ENCODE measurements at places on chromosomes 11 and 22.
A peak's percentile ranks its signal among the peaks of the same experiment; 100 is the strongest.

GRCh38 chr22:21736084-21736642 lies 569 bp upstream of the YPEL1 start:
- no peak for DNase-seq

GRCh38 chr11:10349806-10350205 lies 44.9 kb downstream of the ADM start:
- DNase-seq = no peak

DNA sequence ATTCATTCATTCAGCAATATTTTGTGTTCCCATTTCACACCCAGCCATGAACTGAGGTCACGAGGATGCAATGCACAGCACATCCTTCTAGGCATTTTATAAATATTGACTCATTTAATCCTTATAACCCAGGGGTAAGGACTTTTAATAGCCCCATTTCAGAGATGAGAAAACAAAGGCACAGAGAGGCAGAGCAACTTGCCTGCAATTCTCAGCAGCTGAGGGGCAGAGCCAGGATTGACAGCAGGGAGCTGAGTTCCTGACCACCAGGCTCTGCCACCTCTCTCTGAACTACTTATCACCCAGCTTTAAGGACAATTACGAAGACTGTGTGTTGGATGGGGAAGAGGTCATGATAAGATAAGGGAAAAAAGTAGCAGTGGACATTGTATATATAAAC lies 12.8 kb upstream of the FGF3 start:
- no peak for DNase-seq

- no peak for DNase-seq
Measured at GRCh38 chr11:67671211-67671520, 3.3 kb downstream of the ALDH3B2 start.

- DNase-seq = peak; percentile 85
Measured at GRCh38 chr11:57432714-57433163, 5.8 kb upstream of the SLC43A3 start.

GRCh38 chr11:106234794-106235193 lies 157.3 kb downstream of the AASDHPPT start:
- DNase-seq = no peak

DNA sequence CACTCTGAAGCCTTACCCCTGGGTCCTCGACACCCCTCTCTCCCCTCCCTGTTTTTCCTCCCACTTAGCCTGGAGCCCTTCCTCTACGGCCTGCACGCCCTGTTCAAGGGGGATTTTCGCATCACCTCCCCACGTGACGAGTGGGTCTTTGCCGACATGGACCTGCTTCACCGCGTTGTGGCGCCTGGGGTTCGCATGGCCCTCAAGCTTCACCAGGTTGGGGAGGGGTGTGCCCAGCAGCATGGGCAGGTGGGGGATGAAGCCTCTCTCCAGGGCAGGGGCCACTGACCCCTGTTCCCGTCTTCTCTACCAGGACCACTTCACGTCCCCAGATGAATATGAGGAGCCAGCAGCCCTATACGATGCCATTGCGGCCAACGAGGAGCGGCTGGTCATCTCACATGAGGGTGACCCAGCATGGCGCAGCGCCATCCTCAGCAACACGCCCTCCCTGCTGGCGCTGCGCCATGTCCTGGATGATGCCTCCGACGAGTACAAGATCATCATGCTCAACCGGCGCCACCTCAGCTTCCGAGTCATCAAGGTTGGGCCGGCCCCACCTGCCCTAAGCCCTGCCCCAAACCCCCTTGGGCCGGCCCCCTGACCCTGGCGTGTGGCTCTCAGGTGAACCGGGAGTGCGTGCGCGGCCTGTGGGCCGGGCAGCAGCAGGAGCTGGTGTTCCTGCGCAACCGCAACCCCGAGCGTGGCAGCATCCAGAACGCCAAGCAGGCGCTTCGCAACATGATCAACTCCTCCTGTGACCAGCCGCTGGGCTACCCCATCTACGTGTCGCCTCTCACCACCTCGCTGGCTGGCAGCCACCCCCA lies 2.8 kb upstream of the SIPA1 start:
- no peak for DNase-seq

DNA sequence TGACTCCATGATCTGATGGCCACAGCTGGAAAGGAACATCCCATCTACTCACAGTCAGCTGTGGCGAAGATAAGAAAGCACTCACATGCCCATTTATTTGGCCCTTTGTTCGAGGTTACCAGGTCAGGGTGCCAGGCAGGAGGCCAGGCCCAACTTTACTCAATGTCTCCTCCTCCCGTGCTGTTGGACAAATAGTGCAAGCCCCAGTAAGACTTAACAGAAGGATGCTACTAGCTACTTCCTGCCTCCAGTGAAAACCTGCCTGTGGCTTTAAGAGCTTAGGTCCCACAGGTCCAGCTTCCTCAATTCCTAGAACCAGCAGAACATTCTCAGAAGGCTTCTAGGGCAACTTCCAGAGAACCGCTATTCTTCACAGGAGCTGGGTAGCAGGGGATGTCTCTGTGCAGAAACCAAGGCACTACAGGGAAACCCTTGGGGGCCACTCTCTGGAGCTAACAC lies 12.9 kb upstream of the CRY2 start:
- DNase-seq = no peak

GRCh38 chr11:119091966-119092879 lies 7.5 kb downstream of the HMBS start:
- DNase-seq = peak; percentile 18

- no peak for DNase-seq
Measured at GRCh38 chr11:12183827-12184620, 73.6 kb downstream of the MICAL2 start.

GRCh38 chr11:745428-745827 lies 1.8 kb upstream of the TALDO1 start:
- DNase-seq = no peak

- DNase-seq = peak; percentile 35
Measured at GRCh38 chr22:36762687-36763260, 13.1 kb downstream of the IFT27 start.

DNA sequence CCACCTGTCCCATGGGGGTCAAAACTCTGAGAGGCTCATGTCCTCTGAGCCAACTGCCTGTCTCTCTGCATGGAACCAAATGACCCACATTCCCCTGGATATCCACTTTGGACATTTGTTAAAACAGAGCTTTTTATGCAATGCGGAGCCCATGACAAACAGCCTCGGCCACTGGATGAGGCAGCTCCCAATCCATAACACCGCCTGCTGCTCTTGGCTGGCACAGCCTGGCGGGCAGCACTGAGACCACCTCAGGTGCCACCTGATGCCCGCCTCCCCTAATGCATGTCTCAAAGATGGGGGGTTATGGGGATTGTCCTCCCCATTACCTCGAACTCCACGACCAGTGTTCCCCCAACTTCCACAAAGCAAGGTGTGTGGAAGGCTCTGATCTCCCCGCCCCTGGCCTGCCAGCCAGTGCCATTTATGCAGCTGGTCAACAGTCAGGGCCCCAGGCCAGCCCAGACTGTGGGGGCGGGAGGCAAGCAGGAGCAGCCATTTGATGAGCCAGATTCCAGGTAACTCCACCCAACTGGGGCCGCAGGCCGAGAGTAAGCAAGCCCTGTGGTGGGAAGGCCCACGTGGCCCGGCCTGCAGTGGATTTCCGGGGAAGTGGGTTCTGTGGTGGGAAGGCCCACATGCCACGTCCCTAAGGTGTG lies 84.2 kb downstream of the PHF21B start:
- no peak for DNase-seq

DNA sequence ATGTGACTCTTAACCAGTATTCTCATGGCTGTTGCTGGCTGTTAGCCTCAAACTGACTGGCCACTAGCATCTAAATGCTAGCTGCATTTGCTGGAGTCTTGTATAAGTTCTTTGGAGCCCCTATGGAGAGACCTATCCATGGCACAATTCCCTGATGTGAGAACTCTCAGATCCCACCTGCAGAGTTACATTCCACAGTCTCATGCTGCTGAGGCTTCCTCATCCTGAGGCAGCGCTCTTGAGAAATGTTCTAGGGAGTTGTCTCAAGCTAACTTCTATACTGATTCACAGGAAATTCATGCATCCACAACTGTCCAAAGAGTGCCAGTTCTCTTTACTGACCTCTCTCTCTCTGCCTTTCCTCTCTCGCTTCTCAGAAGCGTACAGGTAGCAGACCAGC lies 218.0 kb upstream of the PITPNB start:
- DNase-seq = no peak

DNA sequence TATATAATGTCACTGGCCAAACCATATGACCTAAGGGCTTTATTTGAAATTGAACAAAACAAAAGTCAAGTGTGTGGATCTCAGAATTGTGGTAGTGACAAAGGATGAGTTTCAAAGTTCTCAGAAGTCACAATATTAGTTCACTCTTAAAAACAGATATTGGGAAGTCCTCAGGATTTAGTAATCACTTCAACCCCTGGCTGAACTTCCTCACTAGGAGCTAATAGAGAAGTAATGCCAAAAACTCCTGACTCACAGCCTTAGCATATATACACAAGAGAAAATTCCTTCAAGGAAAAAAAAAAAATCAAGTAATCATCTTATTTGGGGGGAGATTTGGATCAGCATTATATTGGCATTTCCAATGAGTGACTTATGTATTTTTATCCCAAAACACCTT lies 75.6 kb upstream of the APOA1 start:
- DNase-seq = peak; percentile 79

DNA sequence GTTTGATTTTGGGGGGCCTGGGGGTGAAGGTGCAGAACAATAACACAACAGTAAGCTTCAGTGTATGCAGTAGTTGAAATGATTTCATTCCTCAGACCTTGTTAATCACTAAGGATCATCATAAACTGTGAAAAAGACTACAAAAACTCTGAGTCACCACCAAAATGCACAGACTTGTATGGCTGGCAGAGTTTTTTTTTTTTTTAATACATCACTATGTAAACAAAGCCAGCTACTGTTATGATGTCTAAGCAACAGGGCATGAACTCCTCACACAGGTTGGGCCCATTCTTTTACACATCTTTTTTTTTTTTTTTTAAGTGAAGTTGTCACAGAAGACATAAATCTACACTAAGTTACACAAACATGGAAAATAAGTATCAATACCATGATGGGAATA lies 311.9 kb downstream of the GUCY1A2 start:
- DNase-seq = peak; percentile 40

GRCh38 chr22:45946805-45947600 lies 30.0 kb downstream of the WNT7B start:
- no peak for DNase-seq

DNA sequence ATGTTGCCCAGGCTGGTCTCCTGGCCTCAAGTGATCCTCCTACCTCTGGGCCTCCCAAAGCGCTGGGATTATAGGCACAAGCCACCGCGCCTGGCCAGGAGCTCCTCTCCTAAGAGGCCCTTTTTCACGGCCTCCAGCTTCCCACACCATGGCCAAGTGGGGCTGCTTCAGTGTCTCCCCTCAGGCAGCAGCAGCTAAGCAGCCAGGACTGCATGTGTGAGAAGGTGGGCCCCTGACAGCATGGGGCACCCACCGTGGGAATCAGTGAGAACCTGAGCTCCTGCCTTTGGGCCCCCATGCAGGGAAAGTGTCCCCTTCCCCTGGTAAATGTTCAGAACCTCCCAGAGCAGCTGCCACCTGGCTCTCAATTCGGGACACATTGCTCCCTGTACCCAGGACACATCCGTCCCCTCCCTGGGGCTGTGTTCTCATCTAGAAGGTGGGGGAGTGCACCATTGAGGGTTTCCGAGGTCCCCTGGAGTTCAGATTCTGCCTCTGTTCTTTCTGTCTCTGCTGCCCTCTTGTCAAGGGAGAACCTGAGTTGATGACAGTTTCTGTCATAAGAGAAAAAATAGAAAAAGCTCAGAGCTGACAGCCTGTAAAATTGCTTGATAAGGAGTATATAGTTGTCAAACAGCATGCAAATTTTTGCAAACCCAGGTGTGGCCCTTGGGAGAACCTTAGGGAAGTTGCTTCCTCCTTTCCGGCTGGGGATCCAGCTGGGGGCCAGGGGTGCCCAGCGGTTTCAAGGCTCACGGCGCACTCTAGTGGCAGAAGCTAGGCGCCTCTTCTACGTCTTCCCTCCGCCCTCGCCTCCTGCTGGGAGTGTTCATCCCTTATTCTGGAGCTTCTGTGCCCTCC lies 29.7 kb downstream of the FAM83F start:
- DNase-seq = peak; percentile 69

DNA sequence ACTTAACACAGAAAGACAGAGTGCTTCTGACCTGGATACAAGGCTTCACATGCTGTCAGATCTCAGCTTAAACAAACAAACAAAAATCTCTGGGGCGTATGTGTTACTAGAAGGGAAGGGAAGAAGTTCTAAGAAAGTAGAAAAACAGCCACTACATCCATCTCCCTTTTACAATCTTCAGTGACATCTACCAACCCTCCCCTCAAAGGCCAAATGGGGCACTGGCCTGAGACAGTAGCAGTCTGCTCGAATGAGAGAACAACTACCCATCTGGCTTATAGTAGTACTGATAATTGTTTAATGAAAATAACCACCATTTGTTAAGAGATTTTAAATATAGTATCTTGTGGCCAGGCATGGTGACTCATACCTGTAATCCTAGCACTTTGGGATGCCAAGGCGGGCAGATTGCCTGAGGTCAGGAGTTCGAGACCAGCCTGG lies 29.4 kb downstream of the CCDC83 start:
- DNase-seq = peak; percentile 59

GRCh38 chr11:96013461-96014213 lies 89.7 kb upstream of the MTMR2 start:
- no peak for DNase-seq

- DNase-seq = no peak
Measured at GRCh38 chr11:44824300-44824704, 97.5 kb downstream of the TSPAN18 start.

DNA sequence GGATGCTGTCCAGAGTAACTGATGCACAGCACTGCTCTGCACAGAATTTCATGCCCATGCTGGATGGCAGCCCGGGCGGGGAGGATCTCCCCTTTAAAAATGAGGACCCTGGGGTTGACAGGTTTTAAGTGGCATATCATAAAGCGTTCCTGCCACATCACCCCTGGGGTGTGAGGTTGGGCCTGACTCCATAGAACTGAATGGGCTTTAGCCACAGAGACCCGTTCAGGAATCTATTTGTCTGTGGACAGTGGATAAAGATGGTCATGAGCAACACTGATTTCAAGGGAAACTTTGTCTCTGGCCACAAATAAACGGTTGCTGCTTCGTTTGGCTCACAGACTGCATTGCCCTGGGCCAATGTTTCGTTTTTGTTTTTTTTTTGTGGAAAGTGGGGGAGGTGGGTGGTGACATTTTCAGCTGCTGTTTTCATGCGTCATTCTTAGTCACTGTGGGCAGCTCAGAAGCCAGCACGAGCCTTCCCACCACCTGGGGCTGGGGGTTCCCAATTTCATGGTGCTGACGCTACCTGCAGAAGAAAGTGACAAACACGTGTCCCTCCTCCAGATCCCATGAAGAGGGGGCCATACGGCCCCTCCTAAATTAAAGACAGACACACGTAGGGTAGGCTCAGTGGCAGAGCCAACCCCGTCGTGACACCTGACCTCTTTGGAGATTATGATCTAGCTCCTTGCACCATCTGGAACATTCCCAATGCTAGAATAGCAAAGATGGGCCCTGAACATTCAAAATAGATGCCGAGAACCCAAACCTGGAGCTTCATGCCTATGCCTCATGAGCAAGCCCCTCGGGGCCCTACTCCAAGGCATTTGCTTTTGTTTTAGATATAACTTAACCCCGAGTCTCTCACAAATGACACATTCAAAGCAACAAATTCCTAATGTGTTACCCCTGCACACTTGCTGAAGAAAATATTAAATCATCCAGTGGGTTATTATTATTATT lies 54.8 kb upstream of the PHF21B start:
- DNase-seq = peak; percentile 84

All from EH (cell line).